ENCODE measurements at places on chromosomes 2 and 18.

DNA sequence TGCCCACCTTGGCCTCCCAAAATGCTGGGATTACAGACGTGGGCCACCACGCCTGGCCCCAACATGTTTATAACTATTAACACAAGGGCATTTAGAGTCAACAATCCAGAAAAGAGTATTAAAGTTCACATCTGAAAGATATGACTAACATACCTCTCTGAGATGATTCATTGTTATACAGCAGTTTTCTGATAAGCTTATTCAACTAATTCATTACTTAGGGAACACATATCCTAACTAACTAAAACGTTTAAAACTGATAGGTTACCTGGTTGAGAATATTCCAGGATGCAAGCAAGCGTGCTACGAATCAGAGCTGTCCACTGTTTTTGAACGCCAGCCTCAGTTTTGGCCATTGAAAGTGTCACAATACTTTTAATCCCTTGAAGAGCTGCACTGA, 34.0 kb upstream of the STRN start:
- DNase-seq = no peak

DNA sequence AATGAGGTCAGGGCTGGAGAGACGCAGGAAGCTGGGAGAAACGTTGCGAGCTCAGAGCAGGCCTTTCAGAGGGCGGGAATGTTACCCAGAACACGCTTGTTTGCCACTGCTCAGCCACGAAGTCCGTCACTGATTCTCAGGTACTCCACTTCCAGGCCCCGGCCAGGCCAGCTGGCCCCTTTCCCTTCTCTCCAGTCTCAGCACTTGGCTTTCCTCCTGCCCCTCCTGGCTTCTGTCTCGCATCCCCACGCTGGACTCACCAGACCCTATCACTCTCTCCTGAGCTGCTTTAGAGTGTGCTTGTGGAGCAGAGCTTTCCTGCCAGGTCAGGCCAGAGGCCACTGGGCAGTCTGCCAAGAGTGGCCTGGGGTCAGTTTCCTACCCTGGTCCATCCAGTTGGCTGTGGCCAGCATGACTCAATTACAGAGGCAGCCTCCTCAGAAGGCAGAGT, 151.4 kb downstream of the TWIST2 start:
- DNase-seq = no peak

DNA sequence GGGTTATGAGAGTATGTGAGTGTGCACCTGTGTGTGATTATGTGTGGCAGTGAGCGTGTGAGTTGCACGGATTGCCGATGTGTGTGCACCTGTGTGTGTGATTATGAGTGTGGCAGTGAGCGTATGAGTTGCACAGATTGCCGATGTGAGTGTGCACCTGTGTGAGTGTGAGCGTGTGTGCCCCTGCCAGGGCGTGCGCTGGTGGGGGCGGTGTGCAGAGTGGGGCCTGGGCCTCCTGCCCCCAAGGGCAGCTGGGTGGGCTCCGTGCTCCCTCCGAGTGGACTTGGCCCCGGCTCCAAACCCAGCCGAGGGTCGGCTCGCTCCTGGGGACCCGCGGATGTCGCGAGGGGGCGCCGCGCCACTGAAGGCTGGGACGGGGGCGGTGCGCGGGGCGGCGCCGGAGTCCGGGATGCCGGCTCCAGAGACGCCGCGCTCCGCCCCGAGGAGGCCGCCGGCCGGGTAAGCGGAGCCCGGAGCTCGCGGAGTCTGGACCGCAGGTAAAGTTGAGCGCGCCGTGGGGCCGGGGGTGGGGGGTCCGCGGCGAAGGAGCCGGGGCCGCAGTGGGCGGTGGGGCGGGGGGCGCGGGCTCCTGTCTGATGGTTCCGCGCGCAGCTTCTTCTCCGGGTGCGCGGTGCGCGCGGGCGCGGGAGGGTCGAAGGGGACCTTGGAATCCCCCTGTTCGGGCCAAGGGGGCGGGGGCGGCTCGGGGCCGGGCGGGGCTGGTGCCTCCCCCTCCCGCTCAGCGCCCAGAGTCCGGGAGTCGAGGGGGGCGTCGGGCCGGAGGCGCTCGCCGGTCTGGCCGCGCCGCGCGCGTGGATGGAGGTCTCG, at the start of gene KCNG2:
TSS of gene KCNG2 (plus strand) at position 421 of the 828 bp plus-strand sequence. CDS start 65,730 bp downstream, outside the sequence.
- DNase-seq = peak; percentile 54

DNA sequence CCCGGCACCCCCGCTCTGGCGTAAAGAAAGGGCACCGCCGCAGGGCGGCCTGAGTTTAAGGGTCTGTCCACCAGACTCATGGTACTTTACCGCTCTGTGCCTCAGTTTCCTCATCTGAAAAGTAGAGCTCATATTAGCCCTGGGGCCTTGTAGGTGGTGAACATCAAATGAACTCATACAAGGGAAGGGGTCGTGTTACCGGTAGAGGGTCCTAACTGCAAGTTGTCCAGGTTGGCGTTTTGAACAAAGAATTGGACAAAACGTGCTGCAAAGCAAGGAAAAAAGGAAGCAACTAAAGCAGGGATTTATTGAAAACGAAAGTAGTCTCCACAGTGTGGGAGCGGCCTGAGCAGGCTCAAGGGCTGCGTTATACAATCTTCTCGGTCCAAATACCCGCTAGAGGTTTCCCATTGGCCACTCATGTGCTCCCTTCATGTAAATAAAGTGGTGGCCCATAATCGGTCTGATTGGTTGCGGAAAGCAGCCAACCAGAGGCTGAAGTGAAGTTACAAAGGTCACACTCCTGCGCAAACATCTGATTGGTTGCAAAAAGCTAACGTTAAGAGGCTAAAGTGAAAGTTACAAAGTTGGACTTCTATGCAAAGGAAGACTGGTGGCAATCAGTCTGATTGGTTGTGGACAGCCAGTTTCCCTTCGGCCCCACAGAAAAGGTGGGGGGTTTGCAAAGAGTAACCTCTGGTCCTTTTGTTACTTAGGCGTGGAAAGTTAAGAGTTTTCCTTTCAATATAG, 80.7 kb upstream of the LDLRAD4 start:
- no peak for DNase-seq

- no peak for DNase-seq
Measured at GRCh38 chr18:77115192-77115953, 17.2 kb downstream of the MBP start.

GRCh38 chr2:147567136-147567535, 277.7 kb upstream of the ACVR2A start:
- no peak for DNase-seq

DNA sequence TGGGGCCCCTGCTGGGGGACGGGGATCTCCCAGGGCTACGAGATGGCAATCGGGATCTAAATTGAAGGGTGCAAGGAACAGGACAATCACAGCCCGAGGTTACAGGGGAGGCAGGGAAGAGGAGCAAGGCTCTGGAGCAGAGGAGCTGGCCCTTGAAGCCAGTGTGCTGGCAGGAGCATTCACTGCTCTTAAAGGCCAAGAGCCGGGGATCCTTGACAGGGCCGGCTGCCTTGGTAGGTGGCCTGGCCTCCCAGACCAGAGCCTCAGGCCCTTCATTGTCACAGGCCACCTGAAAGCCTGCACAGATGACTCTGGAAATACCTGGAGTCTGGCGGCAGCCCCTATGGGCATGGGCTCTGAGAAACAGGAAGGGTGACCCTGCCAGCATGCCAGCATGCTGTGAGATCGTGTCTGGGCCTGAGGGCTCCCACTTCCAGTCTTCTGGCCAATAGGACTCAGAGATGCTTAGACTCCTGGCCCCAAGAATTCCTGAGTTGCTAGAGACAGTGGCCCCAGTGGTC, 38.7 kb downstream of the PDIA6 start:
- DNase-seq = no peak

- DNase-seq = no peak
Measured at GRCh38 chr18:45650321-45650720, 35.0 kb downstream of the SLC14A2 start.

DNA sequence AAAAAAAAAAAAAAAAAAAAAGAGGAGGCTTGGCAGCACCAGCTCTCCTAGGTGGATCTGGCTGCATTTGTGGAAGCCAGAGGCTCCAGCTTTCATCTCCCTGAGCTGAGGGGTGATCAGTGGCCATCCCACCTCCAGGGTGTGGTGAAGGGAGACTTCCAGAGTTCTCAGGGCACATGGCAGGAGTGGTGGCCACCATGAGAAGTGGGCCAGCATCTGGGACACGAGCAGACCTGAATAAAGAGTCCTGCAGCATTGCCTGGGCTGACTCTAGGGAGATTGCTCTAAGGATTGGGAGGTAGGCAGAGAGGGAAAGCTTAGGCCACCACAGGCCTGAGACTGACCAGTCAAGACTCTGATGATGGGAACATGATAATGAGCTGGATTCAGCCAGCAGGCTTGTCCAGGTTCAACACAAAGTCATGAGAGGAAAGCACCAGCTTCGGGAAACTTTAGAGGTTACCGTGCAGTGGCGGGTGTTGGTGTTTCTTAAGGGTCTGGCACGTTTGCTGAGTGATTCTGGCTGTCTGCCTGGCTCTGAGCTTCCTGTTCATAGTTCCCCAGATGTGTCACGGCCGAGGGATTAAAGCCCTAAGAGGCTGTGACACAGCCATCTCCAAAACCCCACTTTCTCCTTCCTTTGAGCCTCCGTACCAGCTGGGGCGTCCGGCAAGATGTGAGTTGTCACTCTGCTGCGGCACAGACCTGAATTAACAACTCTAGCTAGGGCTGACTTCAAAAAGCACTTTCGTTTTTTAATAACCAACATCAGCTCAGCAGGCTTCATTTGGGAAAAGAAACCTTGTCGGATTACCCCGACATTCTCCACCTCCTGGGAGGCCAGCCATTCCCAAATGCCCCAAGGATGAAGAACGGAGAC, 38.3 kb upstream of the IL1R1 start:
- DNase-seq = peak; percentile 48

DNA sequence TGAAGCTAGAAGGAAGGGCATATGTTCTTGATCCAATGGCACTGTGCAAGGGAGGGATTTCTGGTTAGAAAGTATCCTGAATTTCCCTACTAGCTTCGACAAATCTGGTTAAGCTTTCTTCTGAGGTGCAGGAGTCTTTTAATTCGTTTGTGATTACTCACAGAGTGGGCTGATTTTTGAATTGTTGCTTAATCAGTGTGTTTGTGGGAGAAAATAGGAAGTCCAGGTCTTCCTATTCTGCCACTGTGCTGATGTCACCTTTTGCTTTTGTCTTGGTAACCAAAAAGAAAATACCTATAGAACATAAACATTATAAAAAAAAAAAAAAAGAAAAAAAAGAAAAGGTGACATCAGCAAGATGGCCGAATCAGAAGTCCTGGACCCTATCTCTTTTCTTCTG, 1008.6 kb downstream of the TSN start:
- DNase-seq = no peak

DNA sequence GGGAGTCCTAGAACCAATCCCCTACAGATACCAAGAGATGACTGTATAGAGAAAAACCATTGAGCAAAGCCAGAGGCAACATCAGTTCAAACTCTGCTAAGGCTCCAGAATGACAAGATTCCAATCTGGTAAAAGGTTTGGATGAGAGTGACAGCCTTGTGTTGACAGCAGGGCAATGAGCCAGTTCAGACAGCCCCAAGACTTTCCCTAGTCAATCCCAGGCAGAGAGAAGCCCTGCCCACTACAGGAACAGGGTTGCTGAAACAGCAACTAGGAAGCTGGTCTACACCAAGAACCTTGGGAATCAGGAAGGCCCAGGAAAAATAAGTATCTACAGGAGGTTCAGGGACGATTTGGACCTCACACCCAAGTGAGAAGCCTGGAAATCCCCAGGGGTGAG, 3.3 kb downstream of the PSTPIP2 start:
- no peak for DNase-seq

- peak; percentile 33 for DNase-seq
Measured at GRCh38 chr2:9356261-9356660, 67.1 kb downstream of the ITGB1BP1 start.

DNA sequence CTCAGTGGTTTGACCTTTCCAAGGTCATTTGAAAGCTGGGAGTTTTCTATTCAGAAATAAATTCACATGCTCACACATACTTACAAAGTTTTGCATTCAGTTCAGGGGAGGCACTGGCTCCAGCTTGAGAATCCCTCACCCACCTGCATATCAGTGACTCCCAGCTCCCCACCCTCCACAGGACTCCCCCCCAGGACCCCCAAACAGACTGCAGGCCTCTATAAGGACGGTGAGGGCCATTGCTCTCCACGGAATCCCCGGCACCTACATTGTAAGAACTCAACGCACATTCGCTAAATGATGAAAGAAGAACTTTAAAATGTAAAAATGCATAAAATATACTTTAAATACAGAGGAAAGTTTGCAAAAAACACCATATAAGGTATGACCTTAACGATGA, 97.2 kb upstream of the TEX51 start:
- no peak for DNase-seq

DNA sequence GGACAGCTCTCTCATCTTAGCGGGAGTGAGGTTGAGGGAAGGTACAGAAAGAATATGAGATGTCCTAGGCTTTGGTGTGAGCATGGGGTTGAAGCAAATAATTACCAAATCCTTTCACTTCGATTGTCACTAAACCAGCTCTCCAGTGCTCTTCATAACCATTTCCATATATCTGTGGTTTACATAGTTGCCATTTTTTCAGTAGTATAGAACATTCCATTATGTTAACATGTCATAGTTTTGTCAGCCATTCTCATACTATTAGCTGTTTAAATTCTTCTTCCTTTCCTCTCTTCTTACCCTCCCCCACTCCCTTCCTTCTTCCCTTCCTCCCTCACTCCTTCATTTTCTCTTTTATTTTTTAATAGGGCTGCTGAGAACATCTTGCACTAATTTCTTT, 205.9 kb downstream of the BABAM2 start:
- DNase-seq = no peak

GRCh38 chr2:36493306-36493705, 104.7 kb downstream of the FEZ2 start:
- no peak for DNase-seq

DNA sequence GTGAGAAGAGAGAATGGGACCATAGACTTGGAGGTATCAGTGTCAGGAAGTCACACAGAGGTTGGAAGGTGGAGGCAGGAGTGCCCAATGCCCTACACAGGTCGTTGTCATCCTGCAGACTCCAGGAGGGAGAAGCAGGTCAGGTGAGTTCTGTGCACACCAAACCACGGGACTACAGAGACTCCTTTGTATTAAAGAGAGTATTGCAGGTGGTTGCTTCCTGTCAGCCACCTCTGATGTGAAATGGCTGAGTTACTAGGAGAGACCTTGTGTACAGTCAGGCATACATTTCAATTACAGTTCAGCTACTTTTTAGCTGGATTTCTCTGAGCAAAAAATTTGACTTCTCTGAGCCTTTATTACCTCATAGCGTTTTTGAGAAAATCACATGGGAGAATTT, 51.6 kb downstream of the SPP2 start:
- no peak for DNase-seq

GRCh38 chr2:77013457-77013856, 508.7 kb downstream of the LRRTM4 start:
- no peak for DNase-seq

DNA sequence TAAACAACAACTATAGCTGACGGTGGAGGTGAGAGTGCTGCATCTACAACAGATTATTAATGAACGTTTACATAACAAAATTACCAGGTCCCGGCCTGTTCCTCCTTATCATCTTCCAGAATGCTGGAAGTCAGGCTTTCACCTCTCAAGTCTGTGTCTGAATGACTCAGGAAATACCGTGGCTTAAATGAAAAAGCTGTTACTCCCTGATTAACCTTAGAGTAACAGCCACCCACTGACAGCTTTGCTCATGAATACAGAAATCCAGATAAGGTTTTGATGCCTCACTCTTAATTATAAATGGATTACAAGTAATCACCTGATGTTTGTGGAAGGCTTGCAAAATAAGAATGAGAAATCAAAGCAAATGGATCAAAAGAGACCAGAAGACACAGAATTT, 885.3 kb upstream of the CELF4 start:
- DNase-seq = no peak

GRCh38 chr2:102773149-102773705, 11.4 kb downstream of the TMEM182 start:
- no peak for DNase-seq

All from right kidney (tissue), 9 donors.